ENCODE measurements at places on chromosomes 1 and 21.

DNA sequence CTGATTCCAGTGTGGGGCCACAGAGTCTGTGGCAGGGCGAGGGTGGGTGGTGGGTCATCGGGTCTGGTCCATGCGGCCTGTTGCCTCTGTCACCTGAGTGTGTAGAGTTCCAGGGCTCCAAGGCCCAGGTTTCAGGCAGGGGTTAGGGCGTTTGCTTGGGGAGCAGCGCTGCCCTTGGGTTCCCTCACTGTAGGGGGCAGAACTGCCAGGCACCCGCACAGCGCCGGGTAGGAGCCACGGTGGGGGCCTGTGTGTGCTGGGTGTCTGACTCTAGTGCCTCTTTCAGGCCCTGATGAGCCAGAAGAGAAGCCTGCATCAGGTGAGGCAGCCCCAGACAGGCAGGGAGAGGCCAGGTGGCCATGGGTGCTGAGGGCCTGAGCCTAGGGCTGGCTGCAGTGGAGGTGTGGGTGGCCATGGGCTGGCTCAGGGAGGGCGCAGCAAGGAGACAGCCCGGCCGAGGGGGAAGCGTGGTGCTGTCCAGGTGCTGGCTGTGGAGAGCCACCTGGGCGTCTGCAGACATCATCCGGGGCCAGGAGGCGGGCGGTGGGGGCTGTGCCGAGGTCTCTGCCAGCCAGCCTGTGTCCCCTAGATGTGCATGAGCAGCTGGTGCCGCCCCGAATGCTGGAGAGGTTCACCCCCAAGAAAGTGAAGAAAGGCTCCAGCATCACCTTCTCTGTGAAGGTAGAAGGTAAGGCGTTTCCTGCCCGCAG is 72.3 kb downstream of the TRIM11 start:
- DNase-seq, result no peak

DNA sequence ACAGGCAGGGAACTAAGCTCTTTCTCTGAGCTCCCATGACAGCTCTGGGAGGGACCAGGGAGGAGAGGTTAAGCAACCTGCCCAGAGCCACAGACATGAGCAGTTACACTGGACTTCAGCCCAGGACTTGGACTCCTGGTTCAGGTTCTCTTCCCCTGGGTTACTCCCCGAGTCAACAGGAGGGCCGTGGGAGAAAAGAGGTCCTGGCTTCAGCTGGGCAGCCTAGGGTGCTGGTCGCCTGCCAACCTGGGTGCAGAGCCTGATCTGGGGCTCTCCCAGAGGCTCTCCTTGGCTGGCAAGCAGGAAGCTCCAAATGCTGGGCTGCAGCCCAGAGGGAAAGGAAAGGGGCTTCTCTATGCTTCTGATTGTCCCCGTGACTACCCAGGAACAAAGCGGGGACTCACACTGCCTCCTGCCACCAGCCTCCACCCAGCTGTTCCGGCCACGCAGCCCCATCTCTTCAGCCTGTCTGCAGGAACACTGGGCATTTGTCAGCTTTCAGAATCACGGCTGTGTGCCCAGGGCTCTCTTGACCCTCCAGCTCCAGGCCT is 141.8 kb downstream of the HIVEP3 start:
- no peak for DNase-seq

DNA sequence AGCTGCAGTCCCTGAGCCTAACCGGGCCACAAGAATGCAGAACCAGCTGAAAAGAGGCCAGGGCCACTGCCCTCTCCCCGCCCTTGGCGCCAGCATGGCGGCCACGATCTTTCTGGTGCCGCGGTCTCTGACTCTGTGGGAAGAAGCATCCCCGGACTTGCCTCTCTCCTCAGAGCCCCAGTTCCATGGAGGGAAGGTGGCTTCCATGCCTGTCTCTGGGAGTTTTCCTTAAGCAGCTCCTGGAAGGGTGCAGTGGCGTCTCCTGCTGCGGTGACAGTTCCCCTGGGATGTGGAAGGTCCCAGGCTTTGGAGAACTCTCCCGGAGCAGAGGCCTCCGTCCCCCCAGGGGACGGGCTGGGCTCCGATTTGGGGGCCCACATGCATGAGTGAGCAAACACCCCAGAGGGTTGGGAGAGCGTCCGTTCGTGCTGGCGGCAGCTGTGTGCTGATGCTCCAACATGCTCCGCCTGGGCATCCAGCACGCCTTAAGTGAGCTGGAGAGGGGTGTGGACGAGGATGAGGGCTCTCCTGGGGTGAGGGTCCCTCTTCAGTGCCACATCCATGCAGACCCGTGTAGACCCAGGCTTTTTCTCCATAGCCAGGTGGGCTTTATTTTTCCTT is 109.8 kb upstream of the COL6A1 start:
- no peak for DNase-seq

- no peak for DNase-seq
Observed at GRCh38 chr1:109716570-109717090, 4.6 kb downstream of the GSTM5 start.

- DNase-seq, result no peak
Observed at GRCh38 chr1:161491472-161491871, 13.8 kb upstream of the FCGR2A start.

DNA sequence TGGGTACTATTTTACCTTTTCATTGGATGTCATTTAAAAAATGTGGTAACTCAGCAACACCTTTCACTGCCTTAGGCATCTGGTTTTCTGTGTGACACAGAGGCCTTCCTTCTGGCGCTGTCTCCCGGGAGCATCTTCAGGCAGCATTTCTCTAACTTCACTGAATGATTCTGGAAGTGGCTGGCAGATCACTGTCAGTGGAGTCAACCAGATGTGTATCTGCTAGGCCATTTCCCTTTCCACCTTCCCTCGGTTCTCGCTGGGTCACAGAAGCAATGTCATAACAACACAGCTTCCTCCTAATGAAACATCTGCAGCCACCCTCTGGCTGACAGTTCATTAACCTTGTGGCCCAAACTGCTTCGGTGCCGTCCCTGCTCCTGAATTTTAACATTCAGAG is 137.8 kb downstream of the KIF26B start:
- DNase-seq, result no peak

GRCh38 chr1:203161175-203161574 is 14.5 kb downstream of the MYBPH start:
- no peak for DNase-seq

DNA sequence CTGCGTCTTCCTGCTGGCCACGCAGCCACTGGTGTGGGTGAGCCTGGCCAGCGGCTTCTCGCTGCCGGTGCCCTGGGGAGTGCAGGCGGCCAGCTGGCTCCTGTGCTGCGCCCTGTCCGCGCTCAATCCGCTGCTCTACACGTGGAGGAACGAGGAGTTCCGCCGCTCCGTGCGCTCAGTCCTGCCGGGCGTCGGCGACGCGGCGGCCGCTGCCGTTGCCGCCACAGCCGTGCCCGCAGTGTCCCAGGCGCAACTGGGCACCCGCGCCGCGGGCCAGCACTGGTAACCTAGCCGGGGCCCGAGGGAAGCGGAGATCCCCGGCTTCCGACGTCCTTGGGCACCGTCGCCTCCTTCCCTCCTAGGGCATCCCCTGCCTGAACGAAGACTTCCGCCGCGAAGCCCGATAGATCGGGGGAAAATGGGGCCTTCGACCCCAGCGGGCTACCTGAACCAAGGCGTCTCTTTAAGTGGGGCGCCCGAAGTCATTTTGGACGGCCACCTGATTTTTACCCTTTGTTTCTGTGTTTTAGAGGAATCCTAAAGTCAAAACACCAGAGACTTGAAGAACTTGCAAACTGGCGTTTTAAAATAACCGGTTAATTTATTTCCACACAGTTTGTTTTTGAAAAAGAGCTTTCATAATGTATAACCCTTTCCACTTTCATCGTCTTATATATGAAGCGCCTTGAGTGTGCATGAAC is 2.0 kb downstream of the GPR88 start:
- DNase-seq, result no peak

Measured in NCI-H1436 treated with DMSO at 0.1 percent for 48 hours (cell line).